ENCODE measurements at places on chromosomes 5 and 9.
A peak's percentile ranks its signal among the peaks of the same experiment; 100 is the strongest.

- peak; percentile 77 for DNase-seq
Measured at GRCh38 chr9:6827439-6828145, 69.8 kb downstream of the KDM4C start.

- DNase-seq, result no peak
Measured at GRCh38 chr5:97628031-97628430, 445.0 kb upstream of the RIOK2 start.

DNA sequence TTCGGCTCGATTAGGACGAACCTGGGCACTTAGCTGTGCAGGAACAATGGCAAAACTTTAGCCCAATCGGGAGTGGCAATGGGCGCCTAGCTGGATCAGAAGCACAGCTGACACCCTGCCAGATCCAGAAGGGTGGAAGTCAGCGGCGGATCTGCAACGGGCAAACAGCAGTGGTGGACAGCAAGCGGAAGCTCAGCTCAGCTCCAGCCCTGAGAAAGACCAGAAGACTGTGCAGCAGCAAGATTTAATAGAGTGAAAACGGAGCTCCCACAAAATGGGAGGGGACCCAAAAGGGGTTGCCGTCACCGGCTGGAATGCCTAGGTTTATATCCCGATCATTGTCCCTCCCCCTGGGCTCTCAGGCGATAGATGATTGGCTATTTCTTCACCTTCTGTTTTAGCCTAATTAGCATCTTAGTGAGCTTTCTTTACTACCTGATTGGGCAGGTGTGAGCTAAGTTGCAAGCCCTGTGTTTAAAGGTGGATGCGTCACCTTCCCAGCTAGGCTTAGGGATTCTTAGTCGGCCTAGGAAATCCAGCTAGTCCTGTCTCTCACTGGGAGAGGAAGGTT, 1237.9 kb downstream of the CDH12 start:
- no peak for DNase-seq

DNA sequence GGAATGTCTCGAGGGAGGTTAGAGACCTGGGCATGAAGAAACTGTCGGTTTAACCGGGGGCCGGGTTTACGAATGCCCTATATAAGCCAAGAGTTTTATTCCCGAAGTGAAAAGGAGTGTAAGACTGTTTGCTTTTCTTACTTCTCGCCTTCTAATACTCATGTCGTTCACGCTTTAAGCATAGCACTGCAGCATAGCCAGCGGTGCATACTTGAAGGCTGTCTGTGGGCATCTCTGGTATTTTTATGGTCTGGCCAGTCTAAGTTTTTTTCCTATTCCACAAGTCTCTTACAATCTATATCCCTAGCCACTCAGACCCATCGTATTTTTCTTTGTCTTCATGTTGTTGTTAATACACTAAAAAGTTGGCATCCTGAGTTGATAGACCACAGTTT, 1.2 kb downstream of the UHRF2 start:
- no peak for DNase-seq

- DNase-seq, result peak; percentile 52
Measured at GRCh38 chr5:1174122-1174936, 27.1 kb upstream of the SLC6A19 start.

DNA sequence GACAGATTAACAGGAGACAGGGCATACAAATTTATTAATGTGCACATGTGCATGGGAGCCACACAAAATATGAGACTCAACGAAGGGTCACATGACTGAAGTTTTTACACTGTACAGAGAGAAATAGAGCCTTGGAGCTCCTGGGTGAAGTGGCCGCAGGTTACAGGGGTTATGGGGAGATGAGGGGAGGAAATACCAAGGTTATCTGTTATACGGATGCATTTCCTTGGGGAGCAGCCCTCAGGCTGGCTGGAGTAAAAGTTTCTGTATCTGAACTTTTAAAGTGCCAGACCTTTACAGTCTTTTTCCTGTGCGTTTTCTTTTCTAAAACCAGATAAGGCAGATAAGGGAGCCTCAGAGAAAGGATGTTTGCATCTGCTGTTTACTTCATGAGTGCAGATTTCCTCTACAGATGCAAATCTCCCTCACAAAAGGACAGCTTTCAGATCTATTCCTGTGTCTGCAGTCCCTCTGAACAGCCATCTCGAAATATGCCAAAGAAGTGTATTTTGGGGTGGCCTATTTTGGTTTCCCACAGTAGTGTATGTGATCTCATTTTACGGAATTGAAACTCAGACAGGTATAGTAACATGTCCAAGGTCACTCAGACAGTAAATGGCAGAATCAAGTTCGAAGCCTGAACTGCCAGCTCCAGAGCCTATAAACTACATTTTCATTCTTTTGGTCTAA, 139.3 kb upstream of the FBXL17 start:
- no peak for DNase-seq

GRCh38 chr5:100889165-100889743, 13.8 kb downstream of the ST8SIA4 start:
- peak; percentile 72 for DNase-seq

DNA sequence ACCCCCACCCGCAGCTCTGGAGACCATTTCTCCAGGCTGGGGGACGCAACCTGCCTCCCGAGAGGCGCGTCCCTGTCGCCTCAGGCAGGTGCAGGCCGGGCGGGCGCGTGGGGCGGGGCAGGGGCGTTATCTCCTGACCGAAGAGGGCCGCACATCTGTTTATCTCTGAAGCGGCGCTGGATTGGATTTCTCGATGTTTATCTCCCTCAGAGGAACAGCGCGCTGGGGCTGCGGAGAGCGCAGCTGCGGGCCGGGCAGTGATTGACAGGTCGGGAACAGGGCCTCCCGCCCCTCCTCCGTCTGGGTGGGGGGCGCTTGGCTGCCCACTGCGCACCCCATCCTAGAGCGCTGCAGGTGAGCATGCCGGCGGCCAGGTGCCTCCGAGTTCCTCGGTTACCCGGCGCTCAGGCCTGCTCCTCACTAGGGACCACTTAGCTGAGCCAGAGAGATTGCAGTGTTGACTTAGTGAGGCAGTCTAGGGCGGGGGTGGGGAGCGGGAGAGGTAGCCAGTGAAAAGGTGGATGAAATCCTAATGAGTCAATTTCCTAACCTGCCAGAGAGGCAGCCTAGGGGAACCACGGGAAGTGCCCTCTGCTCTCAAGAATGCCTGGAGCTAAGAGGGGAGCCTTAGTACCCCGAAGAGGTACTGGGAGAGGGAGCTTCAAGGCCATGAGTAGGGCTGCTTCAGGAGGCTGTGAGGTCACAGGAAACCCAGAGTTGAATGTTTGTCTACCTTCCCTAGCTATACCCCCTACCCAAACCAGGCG, 39.6 kb upstream of the TIFAB start:
- no peak for DNase-seq

DNA sequence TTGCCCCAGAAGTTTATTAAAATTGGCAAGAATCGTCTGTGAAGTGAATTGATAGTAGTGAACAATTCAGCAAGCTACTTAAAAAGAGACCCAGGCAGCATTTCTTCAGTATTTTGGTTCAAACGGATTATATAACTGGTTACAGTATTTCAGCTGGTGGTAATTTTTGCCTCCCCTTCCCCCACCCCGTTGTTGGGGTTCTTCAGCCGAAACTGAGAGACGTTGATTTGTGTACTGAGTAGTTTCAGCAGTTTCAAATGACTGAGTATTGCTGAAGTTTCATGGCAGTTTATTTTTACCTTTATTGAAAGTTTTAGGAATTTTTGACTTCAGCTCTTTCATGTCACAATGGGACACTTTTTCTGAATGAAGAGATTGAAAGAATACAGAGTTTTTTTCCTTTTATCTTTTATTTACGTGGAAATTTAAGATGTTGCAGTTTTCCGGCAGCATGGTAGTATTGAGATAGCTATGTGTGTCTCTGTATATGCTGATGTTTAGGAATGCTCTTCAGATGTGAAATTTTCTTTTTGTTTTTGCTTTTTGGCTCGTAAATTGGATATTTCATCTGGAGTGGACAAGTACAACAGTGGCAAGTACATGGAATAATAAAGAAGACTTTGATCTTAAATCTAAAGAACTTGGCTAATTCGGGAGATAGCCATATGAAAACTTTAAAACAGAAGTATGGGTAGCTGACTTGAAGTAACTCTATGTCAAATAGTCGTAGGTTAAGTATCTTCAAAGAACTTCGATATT, 1.9 kb downstream of the GPBP1 start:
- DNase-seq, result peak; percentile 75

GRCh38 chr5:139919308-139919707, 123.7 kb downstream of the PSD2 start:
- no peak for DNase-seq

All from activated CD4-positive, alpha-beta T cell treated with anti-CD3 and anti-CD28 coated beads, Interleukin-10, Interleukin-2, amounts not matched to agents 100 ng/mL and 50 ng/mL, durations not matched to agents 16 hours and 8 hours (primary cell).